ENCODE measurements at places on chromosomes 7 and 10.
A peak's percentile ranks its signal among the peaks of the same experiment; 100 is the strongest.

GRCh38 chr10:27660711-27661110 lies 84.9 kb downstream of the MKX start:
- no peak for DNase-seq

GRCh38 chr7:159130199-159130775 lies 14.4 kb downstream of the VIPR2 start:
- DNase-seq: peak; percentile 32

- DNase-seq: no peak
Measured at GRCh38 chr7:75876126-75876881, 2.5 kb upstream of the RHBDD2 start.

GRCh38 chr10:31751051-31751737 lies 177.4 kb downstream of the ARHGAP12 start:
- DNase-seq: no peak

GRCh38 chr7:113197274-113197673 lies 78.9 kb upstream of the SMIM30 start:
- no peak for DNase-seq

DNA sequence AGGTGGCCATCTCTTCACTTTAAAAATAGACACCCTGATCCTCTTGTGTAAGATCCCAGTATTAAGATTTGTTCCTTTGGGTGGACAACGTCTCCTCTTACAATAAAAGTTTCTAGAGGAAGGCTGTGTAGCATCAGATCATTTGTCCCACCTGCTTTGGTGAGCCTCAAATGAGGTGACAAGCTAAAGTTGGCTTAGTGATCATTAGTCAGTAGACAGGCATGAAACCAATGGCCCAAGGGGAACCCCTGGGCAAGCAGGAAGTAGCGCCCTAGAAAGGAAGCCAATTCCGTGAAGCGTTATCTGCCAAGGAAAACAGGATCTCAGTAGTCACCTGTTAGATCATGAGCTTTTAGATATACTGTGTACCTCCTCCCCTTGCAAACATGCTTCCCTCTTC lies 66.8 kb downstream of the PCGF5 start:
- DNase-seq: no peak

- DNase-seq: peak; percentile 69
Measured at GRCh38 chr7:55572378-55573233, at the start of gene VOPP1. TSS of gene VOPP1 (minus strand) at chr7:55572502. CDS start at chr7:55572324, 178 bp downstream.

DNA sequence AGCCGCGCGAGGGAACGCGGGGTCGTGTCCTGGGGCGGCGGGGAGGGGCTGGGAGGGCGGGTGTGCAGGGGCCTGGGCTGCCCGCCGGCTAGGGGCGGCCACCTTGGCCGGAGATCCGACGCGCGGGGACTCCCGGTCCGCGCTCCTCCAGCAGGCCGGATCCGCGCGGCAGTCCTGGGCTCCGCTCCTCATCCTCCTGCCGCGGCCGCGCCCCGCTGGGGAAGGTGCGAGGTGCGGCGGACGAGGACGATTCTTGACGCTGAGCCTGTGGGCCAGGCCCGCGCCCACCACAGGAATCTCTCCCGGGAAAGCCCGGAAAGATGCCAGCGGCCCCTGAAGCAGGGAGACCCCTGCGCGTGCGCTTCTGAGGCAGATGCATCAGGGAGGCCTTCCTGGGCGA lies 6.6 kb upstream of the OGDHL start:
- no peak for DNase-seq

Measured in posterior cingulate gyrus (tissue), 11 donors.